ENCODE measurements at places on chromosomes 6 and 20. TPM values are rescaled to one million over a fixed set of nuclear protein-coding genes. Genes with fewer than 3 reads are reported as not detected.

DNA sequence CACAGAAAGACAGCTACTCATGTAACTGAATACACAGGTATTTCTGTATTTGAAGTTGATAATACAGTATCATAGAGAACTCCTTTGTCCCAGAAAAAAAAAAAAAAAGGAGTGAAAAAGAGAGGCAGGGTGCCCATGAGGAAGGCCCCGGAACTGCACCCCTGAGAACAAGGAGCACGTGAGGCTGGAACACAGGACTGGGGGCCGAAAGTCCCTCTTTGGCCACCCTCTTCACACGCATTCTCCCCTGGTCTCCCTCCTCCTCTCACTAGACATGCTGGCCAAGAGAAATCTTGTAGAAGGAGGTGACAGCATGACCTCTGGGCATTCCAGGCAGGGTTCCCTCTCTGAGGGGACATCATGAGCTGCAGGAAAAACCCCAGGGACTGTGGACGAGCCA is 62.7 kb upstream of the TRAF3IP2 start:
- DNase-seq = no peak

GRCh38 chr20:45467861-45468260 is 1.7 kb upstream of the WFDC2 start:
- no peak for DNase-seq

GRCh38 chr6:132818404-132819359 is 4.3 kb downstream of the RPS12 start:
- peak; percentile 33 for DNase-seq

DNA sequence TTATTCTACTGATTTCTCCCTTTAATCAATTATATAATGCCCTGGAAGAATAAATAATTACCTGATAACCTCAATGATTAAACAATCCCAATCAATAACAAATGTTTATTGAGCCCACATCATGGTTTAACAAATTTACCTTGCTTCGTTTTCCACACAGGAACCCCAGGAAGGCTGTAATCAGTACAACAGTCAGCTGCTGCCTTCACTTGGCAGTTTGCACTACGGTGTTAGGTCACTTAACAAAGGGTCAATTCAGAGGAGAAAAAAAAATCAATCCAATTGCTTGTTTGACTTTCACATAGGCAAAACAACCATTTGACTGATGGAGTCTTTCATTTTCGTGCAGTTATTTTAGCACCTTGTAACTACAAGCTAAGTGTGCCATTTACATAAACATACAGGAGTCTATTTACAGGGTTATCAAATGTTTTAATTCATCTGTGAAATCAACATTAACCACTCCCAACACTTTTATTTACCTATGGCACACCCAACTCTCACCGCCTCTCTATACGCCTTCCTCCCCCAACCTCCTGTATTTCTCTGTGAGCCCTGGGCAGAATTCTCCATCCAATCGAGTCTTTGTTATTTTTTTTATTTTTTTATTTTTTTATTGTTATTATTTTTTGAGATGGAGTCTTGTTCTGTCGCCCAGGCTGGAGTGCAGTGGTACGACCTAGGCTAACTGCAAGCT is 140.4 kb upstream of the TAB2 start:
- DNase-seq = peak; percentile 84

DNA sequence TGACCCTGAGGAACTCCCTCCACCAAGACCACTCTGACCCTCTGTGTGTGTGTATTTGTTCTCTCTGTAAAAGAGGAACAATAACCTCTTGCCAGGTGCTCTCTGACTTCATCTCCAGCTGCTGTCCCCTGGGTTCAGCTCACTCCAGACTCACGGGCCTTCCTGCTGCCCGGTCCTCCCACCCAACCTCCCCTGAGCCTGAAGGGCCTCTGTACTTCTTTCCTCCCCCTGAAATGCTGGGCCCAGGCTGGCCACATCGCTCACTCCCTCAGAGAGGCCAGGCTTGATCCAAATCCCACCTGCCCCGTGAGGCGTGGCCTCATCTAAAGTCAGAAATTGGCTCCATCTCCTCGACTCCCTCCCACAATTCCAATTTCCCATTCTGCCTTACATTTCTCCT is 202.4 kb downstream of the PRKN start:
- no peak for DNase-seq

- no peak for DNase-seq
These were observed 40.1 kb downstream of the FAM120B start for GRCh38 chr6:170346649-170347048.

- DNase-seq = no peak
These were observed 162.7 kb downstream of the SOBP start for GRCh38 chr6:107652526-107653182.

GRCh38 chr6:148455674-148456558 is 113.3 kb downstream of the SASH1 start:
- DNase-seq = no peak

DNA sequence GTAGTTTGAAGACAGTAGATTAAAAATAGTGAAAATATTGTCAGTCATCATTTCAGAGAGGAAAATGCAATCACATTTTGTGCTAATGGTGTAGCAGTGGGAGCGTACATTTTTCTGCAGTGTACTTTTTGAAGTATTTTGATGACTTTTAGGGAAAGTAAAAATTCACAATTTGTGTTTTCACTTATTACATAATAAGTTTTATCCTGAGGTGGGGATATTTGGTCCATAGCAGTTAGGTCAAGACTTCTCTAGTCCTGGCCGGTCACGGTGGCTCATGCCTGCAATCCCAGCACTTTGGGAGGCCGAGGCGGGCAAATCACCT is 122.3 kb downstream of the SASH1 start:
- DNase-seq = no peak

- DNase-seq = no peak
These were observed 78.1 kb upstream of the FAM83B start for GRCh38 chr6:54768494-54768893.

DNA sequence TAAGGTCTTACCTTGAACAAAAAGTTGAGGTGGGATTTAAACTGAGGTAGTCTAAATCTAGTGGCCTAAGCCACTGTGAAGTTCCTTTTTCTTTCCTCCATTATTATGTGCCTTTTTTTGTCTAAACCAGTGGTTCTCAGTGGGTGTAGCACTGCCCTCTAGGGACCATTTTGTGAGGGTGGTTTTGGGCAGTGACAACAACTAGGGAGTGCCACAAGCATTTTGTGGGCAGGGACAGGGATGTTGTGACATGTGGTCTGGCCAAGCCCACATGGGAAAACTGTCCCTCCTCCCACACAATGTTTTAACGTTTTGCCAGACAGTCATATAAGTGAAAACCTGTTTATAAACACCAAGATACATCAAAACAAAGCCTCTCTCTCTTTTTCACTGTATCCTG is 899.4 kb upstream of the FLRT3 start:
- DNase-seq = peak; percentile 58

The ARFGEF3 gene
- polyA plus RNA-seq = 2.9 TPM

The HLA-DPA1 gene
- polyA plus RNA-seq = not detected

The GUCA1A gene
- polyA plus RNA-seq = not detected

The NKX2-4 gene
- polyA plus RNA-seq = not detected

The SPATA25 gene
- 8.9 TPM for polyA plus RNA-seq

The LATS1 gene
- polyA plus RNA-seq = 9.9 TPM

The OR12D3 gene
- polyA plus RNA-seq = not detected

Measured in HepG2 (cell line).